T1000 (cell line): ENCODE measurements at places on chromosomes 3 and 15.

GRCh38 chr3:124560666-124561215 lies 169.5 kb upstream of the UMPS start:
- no peak for DNase-seq

DNA sequence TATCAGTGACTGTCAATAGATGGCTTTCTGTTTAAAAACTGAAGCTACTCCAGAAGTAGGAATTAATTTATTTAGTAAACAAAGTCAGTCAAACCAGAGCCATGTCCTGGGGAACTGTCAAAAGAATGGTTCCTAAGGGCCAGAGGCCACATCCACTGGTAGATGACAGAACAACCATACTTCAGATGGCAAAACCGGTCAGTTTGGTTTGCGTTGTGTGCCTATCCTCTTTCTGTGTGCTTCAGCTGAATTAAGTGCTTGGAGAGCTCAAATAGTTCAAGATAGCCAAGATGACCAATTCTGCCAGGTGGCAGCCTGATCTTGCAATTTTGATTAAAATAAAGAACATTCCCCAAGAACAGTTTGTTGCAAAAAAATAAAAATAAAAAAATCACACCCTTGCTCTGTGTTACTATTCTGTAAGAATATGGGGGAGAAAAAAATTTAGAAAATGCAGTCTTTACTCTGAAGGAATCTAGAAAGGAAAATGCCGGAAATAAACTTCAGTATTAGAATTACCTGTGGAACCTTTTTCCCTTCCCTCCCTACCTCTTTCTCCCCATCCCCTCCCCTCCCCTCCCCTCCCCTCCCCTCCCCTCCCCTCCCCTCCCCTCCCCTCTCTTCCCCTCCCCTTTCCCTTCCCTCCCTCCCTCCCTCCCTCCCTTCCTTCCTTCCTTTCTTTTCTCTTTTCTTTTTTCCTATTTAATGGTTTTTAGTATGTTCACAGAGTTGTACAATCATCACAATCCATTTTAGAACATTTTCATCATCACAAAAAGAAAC lies 2.5 kb downstream of the MAP3K13 start:
- DNase-seq: no peak

DNA sequence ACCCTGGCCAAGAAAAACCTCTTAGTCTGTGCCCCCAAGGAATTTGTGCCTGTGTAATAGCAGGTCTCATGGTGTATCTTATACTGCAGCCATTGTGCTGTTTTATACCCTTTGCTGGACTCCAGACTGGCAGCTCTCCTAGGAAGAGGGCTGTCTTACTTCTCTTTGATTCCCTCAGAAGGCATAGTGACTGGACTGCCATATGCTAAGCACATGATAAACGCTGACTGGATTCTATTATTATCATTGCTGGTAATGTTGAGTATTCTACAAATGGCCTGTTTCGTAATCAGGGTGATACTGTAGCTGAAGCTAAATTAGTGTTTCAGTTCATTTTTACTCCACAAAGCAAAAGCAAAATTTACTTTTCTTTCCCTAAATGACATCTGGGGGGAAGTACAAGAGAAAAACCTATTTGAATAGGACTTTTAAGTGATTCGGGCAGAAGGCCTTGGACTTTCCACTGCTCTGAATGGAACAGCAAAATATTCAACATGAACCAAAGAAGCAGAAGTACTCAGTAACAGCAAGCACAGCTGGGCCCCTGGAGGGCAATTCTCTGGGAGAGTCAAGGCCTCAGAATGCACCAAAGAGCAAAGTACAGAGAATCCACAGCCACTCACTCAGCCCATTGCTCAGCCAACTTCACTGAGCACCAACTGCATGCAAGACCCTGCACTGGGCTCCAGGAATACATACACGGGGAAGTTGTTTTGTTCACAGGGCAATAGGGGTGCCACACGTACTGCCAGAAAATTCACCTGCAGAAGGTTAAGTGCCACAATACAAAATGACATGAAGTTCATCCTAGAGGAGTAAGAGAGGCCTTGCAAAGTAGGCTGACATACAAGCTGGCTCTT lies 7.9 kb upstream of the BCL2A1 start:
- DNase-seq: no peak

DNA sequence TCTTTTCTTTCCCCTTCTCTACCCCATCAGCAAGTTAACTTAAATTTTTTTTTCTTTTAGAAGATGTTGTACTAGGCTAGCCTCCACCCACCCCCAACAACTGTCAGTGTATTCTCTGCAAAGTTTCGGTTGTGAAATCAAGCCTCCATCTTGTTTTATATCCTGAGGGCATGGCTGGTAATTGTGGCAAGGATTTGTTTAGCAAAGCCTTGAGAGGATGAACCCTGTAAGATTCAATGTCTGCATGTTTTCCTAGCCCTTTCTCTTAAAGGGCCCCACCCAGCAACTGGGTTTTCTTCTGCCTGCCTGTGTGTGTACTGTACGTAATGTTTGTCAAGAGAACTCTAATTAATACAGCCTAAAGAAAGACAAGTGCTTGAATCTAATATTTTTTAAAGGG lies 475.3 kb downstream of the FHIT start:
- no peak for DNase-seq
